ENCODE measurements at places on chromosomes 3 and 15.

- DNase-seq, result no peak
Measured at GRCh38 chr3:14803101-14803980, 15.4 kb upstream of the FGD5 start.

GRCh38 chr3:15754047-15754446 lies 43.7 kb downstream of the ANKRD28 start:
- no peak for DNase-seq

DNA sequence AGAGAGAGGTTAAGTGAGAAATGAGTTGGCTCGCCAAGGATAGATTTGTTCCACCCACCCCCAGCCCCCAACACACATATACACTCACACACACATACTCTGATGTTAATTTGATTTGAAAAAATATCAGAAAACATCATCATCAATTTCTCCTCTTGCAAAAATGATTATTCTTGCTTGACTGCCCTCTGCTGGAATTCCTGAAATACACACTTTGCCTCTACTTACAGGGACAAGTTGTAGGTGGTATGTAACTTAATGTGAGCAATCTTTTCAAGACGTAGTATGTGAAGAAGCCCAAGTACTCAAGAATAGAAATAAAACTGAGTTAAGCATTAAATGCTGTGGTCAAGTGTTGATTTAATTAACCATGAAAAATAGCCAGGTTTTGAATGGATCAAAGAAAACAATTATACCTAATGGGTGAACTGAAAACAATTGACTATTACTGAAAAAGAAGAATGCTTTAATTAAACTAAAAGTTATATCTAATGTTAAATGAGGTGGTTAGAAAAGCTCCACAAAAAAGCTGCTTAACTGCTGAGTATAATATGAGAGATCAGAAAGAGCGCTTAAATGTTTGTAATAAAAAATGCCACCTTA lies 46.6 kb upstream of the MDFIC2 start:
- no peak for DNase-seq

- no peak for DNase-seq
Measured at GRCh38 chr15:39922462-39923092, 2.5 kb upstream of the GPR176 start.
